ENCODE measurements at places on chromosomes 6 and 20. TPM values are rescaled to one million over a fixed set of nuclear protein-coding genes. Genes with fewer than 3 reads are reported as not detected.

The CUL9 gene
- total RNA-seq: 29.6 TPM

The AKAP7 gene
- 2.8 TPM for total RNA-seq

The PRL gene
- total RNA-seq: not detected

The OR12D3 gene
- not detected for total RNA-seq

The DEFB132 gene
- total RNA-seq: not detected

The ABHD16B gene
- total RNA-seq: not detected

The KHDC1L gene
- total RNA-seq: not detected

The OR2H1 gene
- total RNA-seq: not detected

The TEAD3 gene
- 13.4 TPM for total RNA-seq

The ARG1 gene
- total RNA-seq: not detected

The DEFB127 gene
- total RNA-seq: not detected

The IRF4 gene
- not detected for total RNA-seq

The CD40 gene
- 6.2 TPM for total RNA-seq

The GATA5 gene
- not detected for total RNA-seq

The MYBL2 gene
- 47.8 TPM for total RNA-seq

The ADISSP gene
- 66.6 TPM for total RNA-seq

The TTLL9 gene
- not detected for total RNA-seq

The PKIB gene
- total RNA-seq: 4.1 TPM

The CALHM6 gene
- 2.4 TPM for total RNA-seq

The FAXC gene
- total RNA-seq: 3.9 TPM

The PGC gene
- total RNA-seq: not detected

The NCOA5 gene
- 12.7 TPM for total RNA-seq

The HCK gene
- total RNA-seq: not detected

The LPA gene
- not detected for total RNA-seq

The CCN2 gene
- total RNA-seq: 16.1 TPM

The SLC35F1 gene
- total RNA-seq: not detected

The MCUR1 gene
- 8.7 TPM for total RNA-seq

The PRICKLE4 gene
- total RNA-seq: 0.28 TPM

The NECAB3 gene
- total RNA-seq: 21.4 TPM

The GPR6 gene
- not detected for total RNA-seq

The MTO1 gene
- total RNA-seq: 21.7 TPM

The TMX4 gene
- total RNA-seq: 9.4 TPM

The DLL1 gene
- total RNA-seq: 31.3 TPM

The OVOL2 gene
- total RNA-seq: 16.8 TPM

The SLC16A10 gene
- 0.09 TPM for total RNA-seq

The SPATA2 gene
- total RNA-seq: 3.7 TPM

The GPSM3 gene
- 7.2 TPM for total RNA-seq

The CLPSL2 gene
- total RNA-seq: not detected

The THEMIS gene
- total RNA-seq: not detected

The CLVS2 gene
- total RNA-seq: 0.14 TPM

The CST1 gene
- total RNA-seq: 0.28 TPM

The DDO gene
- not detected for total RNA-seq

The DTNBP1 gene
- total RNA-seq: 2.6 TPM

The PI3 gene
- 53.8 TPM for total RNA-seq

The DLK2 gene
- 21.3 TPM for total RNA-seq

The LTB gene
- 1.5 TPM for total RNA-seq

The POPDC3 gene
- 3.3 TPM for total RNA-seq

Measured in airway epithelial cell (primary cell).